ENCODE measurements at places on chromosomes 1 and 21.

DNA sequence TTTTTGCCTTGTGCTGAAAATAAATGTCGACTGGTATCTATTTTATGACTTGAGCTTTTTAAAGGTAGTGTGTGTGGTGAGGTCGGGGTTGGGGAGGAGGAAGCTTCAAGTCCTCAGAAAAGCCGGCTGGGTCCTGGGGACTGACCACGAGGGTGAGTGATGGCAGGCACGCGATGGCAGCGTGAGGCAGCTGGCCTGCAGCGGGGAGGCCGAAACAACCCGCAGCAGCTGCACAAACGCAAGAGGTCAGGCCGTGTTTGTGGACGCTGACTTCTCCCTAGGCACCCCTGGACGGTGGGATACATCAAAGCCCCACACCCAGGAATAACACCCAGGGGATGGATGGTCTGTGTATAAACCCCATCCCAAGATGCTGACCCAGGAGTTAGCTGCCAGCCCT lies 51.4 kb downstream of the ZBTB18 start:
- DNase-seq: no peak

GRCh38 chr1:5822726-5823125 lies 169.5 kb downstream of the NPHP4 start:
- DNase-seq: no peak

DNA sequence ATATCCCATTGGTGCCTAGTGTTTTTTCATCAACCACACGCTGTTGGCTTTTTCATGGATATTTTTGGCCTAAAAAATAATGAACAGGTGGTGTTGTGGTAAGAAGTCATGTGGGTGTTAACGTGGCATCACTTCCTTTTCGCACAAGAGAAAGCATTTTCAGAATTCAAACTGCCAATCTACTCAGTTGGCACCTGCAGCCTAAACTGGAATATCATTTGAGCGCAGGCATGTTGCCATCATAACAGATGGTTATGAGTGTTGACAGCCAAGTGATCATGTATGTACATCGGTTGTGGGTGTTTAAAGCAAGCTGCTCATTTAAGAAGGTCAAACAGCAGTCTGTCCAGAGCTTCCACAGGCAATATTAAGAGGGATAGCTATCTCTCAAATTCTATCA lies 1963.0 kb downstream of the NCAM2 start:
- no peak for DNase-seq

DNA sequence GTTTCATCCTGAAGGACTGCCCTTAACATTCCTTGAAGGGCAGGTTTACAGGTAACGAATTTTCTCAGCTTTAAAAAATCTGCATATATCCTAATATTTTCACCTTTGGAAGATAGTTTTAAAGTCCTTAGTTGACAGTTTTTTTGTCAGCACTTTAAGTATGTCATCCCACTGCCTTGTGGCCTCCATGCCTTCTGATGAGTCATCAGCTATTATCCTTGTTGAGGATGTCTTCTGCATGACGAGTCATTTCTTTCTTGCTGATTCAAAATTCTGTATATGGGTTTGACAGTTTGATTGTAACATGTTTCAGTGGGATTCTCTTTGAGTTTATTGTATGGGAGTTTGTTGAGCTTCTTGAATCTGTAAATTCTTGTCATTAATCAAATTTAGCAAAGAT lies 500.6 kb downstream of the DISC1 start:
- no peak for DNase-seq

GRCh38 chr1:169473347-169473746 lies 12.4 kb downstream of the SLC19A2 start:
- DNase-seq: no peak

DNA sequence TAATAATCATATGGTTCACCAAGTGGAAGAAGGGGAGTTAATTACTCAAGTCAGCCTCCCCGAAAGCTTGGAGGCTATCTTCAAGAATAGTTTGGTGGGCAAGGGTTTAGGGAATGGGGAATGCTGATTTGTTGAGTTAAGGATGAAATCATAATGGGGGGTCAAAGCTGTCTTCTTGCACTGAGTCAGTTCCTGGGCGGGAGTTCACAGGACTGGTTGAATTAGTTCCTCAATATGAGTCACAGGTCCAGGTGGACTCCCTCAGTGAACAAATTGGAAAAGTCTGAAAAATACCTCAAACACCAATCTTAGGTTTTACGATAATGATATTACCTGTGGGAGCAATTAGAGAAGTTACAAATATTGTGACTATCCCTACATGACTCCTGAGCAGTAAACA lies 115.2 kb upstream of the COA6 start:
- DNase-seq: no peak

DNA sequence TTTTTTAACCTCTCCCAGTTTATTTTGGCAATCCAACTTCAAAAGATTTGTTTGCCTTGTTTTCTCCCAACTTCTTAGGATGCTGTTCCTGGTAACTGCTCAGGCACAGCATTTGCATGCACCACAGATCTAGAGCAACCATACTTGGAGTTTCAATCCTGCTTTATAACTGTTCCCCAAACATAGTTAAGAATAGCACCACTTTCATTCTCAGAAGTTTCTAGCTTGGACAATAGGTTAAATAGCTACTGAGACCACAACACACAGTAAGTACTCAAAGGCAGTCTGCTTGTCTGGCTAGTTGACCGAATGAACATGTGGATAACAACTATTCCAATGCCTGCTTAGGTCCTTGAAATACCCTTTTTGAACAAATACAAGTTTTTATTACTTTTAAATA lies 76.8 kb downstream of the FOXJ3 start:
- DNase-seq: no peak

GRCh38 chr1:209937996-209938959 lies at the start of gene SYT14:
SYT14 (plus strand) TSS chr1:209938217; CDS start chr1:209938265, 48 bp downstream.
- DNase-seq: no peak

GRCh38 chr21:39852726-39853500 lies 14.3 kb upstream of the PCP4 start:
- DNase-seq: no peak

DNA sequence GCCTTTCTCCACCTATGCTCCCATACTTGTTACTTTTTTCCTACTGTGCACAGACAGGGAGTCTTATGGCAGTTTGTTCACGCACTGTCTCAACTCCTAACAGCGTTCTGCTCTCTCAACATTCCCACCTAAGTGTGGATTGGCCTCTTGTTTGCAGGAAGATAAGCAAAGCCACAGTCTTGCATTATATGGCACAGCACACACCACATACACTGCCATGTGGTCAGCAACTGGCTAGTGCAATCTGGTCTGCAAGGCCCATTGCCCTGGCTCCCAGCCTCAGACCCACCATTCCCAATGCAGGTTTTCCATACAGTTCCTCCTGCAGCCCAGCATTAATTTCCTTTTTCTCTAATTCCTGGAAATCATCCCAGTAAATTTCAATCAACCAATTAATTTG lies 38.3 kb upstream of the LAMC2 start:
- no peak for DNase-seq

GRCh38 chr1:56983484-56983883 lies 17.7 kb upstream of the C8B start:
- no peak for DNase-seq

GRCh38 chr1:117919376-117919775 lies 10.0 kb downstream of the GDAP2 start:
- DNase-seq: no peak

GRCh38 chr1:17878837-17879236 lies 123.7 kb downstream of the ACTL8 start:
- DNase-seq: no peak

- no peak for DNase-seq
Observed at GRCh38 chr21:46542588-46543124, 62.2 kb downstream of the S100B start.

DNA sequence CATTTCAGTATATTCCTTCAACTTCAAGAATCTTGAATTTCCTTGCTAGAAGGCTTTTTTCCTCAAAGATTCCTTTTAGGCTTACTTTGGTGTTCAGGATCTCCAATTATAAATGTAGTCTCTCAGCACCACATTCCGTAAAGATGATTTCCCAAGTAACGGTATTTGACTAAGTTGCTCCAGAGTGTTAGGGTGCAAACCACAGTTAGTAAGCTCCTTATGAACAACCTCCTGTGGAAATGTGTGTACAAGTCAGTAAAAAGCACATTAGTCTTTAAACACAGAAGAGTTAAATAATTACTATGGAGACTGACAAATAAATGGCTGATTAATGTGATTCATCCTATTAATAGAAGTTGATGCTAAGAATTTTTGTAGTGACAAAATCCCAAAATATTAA lies 10.3 kb downstream of the DONSON start:
- DNase-seq: no peak

DNA sequence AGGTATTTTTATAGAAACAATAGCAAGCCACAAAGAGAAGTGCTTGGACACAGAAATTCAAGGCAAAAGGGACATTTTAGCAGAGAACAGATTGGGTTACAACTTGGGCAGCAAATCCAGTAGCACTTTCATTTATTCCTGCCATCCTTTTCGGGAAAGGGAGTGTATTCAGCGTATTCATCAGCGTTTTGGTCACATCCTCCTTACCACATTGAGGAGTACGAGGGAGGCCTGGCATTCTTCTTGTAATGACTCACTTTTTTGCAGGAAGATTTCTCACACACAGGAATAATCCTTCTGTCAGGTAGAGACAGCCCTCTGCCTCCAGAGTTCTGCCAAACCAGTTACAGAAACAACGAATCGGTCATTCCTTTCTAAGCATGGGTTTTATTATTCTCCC lies 18.1 kb upstream of the FAM78B start:
- DNase-seq: no peak

DNA sequence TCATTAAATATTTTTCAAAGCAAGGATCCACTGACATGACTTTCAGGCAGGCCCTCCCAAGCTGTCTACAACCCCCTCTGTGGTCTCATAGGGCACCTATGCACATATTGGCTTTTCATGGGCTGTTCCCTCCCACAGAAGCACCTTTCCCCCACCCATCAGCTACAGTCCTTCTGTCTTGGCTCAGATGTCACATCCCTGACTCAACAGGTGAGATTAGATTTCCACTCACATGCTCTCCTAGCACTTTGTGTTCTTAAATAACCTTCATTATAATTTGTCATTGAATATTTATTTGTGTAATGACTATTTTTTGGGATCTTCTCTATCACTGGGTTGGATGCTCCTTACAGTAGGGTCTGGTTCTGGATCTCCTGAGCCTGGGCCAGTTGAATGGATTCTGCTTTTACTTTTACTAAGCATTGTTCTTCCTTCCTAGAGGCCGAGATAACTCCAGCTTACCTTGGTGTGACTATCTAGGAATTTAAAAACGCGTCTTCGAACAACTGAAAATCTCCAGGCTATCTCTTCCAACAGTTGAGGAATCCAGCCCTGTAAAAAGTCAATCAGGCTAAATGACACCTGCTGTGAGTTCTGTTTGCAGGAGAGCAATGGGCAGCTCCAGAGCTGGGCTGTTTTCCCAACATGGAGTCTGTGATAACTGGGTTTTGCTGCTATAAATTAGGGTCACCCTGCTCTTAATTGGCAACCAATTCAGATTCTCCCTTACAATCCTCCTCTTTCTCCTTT lies 16.2 kb downstream of the ROR1 start:
- DNase-seq: no peak
